ENCODE measurements at places on chromosomes 5 and 9.

GRCh38 chr5:41908374-41909079 is 4.4 kb downstream of the RIMOC1 start:
- DNase-seq: no peak

- DNase-seq: no peak
These were observed 202.7 kb downstream of the SPATA31D1 start for GRCh38 chr9:82191082-82191770.

- no peak for DNase-seq
These were observed at the start of gene PRDM9 for GRCh38 chr5:23507278-23507685. Gene PRDM9 (plus strand): TSS chr5:23507609. CDS start chr5:23509034, 1,425 bp downstream.

DNA sequence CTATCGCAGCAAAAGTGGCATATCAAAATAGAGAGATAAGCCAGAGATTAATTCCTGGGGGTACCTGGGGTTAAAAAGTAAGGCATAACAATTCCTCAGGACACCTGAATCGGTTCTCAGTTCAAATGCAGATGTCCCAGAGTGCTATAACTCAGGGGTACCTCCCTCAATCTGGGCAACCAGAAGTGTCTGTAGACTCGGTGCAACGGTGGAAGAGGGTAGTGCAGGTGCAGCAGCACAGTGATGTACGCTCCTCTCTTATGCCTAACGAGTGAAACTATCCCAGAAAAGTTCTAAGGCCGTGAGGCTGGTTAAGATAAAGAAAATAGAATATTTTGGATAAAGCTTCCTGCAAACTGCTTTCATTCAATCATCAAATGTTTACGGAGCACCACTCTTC is 7.9 kb upstream of the NR4A3 start:
- DNase-seq: no peak

- DNase-seq: no peak
These were observed 5.8 kb upstream of the CARNMT1 start for GRCh38 chr9:75033791-75034473.

DNA sequence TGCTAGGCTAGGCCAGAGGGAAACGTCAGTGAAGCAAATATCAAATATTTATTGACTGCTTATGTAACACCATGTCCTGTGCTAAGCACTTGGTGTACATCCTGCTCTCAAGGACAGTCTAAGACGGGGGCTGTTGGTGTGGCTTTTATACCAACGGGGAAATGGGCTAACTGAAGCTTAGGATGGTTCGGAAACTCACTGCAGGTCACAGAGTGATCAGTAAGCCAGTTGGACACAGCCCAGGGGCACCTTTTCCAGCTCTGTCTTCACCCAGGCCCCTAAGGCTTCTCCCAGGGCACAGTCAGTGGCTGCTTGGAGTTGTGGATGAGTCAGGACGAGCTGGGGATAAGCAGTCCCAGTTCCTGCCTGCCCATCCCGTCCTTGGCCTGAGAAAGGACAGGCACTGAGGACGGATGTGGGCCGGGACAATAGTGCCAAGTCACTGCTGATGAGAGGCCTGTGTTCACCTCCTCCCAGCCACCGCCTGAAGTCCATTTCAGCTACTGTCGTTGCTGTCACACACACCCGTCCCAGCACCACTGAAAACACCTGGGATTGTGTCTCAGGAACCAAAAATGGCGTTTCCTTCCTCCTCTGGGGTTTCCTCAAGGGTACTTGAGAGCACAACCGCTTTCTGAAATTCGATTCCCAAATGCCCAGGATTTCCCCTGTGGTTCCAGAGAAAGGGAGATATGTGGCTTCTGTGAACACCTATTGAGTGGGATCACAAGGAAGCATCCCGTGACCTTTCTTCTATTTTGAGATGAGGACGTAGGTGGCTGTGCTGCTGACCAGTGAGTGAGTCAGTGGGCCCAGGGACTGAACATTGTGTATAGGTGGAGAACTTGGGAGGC is 17.5 kb upstream of the SPRY4 start:
- DNase-seq: no peak

DNA sequence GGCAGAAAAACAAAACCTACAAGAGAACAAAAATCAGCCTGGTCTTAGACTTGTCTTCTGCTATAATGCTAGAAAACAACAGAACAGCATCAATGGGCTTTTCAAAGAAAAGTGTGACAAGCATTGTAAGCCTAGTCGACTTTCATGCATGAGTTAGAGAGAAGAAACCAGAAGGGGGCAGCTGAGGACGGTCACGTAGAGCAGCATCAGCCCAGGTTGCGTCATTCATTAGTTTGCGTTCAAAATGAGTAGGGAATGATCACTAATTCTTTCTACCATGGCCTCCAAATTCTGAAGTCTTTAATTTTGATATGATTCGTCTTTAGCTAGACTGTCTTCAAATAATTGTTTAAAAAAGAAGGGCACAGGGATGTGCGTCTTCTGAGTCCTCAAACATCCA is 4.7 kb upstream of the ISCA1 start:
- DNase-seq: no peak

DNA sequence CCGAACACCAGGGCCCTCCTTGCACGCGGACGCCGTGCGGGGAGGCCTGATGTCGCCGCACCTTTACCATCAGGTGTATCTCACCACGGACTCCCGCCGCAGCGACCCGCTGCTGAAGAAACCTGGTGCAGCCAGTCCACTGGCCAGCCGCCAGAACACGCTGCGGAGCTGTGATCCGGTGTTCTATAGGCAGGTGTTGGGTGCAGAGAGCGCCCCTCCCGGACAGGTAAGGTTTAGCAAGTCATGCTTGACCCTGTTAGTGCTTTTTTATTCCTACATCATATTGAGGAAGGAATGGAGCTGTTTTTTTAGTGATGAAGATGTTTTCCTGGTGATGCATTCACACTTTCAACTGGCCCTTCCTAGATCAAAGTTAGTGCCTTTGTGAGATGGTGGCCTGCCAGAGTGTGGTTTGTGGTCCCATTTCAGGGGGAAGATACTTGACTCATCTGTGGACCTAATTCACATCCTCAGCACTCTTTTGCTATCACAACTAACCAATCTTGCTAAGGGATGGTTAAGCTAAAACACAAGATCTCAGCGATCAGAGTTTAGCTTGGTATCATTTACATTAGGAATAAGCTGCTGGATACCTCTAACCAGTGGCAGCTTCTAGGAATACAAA is 2.7 kb downstream of the PCDHGC3 start:
- no peak for DNase-seq

DNA sequence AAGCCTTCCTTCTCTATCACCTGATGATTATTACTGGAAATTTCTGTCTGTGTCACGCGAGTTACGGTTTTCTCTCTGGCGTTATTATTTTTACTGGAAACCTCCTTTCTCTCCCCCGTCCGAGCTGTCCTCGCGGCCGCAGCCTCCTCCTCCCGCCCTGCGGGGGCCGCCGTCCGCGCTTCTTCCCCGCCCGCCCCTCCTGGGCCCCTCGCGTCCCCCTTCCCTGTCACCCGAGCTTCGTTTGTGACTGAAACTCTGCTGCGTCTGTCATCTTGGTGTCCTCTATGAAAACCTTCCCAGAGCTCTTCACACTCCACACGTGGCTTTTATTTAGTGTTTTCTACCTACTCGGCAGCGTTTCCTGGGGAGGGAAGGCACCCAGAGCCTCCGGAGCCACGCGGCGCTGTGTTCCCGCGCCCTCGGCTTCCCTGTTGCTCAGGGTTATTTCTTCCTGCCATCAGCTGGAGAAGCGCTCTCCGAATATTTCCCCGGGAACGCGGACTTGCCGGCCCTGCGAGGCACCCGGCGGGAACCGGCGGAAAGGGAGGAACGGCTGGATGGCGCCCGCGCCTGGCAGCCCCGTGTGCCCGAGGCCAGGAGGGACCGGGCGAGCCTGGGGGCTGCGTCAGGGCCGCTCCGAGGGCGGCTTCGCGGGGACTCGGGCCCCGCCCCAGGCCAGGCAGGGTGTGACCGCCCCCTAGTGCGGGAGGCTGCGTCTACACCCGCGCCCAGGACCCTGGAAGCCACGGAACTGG is 33.9 kb downstream of the TRIP13 start:
- DNase-seq: peak; percentile 57

DNA sequence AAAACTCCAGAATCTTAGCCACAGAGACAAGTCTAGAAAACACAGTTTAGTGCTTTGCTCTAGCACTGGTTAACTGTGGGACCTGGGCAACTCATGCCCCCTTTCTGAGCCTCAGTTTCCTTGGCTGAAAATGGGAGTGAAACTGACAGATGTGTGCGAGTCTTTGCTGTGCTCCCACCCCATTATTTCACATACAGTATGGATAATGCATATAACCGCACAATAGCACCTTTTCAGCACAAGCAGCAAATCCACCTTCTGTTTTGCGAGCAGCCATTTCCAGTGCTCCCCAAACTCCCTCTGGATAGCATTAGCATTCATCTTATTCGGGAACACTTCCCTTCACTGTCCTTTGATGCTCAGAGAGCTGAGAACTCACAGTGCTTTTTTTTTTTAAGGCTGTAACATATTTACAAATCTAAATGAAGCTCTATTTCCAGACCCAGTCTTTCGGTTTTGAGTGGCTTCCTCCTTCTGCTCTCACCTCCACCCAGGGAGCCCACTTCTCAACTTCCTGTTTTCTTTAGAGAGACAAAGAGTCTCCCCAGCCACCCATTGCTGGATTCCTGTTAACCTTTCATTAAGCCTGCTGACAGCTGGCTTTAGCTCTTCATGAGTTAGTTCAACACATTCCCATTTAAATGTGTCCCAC is 49.2 kb downstream of the TIMD4 start:
- peak; percentile 61 for DNase-seq

DNA sequence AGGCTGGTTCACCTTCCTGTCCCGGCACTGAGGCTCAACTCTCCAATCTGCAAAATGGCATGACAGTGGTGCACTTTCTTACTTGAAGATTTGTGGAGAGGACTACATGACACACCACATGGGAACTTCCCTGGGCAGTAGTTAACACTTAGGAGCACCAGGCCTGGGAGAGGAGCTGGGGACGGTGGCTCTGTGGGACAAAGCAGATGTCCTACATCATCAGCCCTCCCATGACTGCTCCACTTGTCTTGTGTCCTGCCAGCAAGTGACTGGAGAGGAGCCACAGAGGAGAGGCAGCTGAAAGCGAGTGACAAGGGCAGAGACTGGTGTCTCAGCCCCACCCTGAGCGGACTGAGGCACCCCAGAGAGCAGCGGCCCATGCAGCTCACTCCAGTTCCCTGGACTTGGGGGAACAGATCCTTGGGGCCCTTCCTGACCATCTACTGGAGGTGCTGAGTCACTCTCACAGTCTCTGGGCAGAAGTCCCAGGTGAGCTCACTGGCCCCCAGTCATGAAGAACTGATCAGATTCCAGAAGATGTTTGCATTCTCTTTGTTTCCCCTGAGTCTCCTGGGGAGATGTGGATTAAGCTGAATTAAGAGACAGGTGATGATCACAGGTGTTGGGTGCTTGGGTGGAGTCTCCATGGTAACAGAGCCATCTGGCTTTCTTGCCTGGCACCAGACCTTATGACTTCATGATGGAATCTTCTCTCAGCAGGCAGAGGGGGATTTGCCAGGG is 13.2 kb upstream of the SLC25A48 start:
- DNase-seq: no peak

- DNase-seq: no peak
These were observed 708.1 kb downstream of the EFNA5 start for GRCh38 chr5:106962464-106963230.

- DNase-seq: no peak
These were observed 6.1 kb downstream of the CCNI2 start for GRCh38 chr5:132753135-132753987.

DNA sequence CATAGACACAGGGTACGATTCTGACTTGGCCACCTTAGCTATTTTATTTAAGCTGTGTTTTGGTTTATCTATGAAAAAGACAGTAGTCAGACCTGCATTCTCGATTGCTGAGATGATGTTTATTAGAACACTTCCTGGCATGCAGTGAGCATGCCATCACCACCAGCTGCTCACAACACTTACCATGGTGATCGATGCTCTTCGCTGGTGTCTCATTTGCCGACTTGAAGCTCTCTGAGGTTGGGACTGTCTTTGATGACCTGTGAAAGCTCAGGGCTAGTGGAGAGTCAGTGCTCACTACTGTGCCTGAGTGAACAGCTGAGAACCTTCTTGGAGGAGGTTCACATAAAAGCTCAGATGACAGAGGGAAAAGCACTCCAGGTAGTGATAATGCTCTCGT is 4.4 kb upstream of the C9orf153 start:
- no peak for DNase-seq

- no peak for DNase-seq
These were observed 176.6 kb downstream of the FBXL7 start for GRCh38 chr5:15676591-15676990.

DNA sequence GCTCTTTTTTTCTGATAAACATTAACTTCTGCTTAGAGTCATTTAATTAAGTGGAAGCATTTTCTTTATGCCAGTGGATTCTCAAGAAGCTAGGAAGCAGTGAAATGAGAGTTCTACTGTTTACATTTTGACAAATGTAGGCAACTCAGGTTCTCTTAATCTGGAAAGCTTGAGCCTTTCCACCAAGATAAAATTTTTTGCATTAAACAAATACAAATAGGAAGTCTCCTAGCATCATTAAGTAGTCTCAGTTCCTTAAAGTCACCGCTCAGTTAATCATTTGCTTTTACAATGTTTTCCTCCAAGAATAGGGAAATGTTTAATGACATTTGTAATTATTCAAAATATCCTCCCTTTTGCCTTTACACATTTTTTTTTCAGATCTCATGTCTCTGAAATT is 290.4 kb upstream of the PDE4D start:
- DNase-seq: no peak

DNA sequence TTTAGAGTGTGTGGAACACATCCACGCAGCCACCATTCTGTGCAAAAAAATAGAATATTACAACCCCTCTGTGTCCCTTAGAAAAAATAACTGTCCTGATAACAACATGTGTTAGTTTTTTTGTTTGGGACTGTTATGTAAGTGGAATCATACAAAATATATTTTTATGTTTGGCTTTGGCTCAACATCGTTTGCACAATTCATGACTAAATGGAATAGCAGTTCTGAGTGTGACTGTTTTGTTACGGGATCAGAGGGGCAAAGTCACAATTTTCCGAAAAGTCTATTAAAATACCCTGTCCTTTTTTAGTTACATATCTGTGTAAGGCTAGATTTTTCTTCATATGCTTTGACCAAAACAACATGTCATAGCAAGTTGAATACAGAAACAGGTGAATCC is 12.8 kb downstream of the MTREX start:
- no peak for DNase-seq

GRCh38 chr9:26012797-26013196 is 334.6 kb upstream of the TUSC1 start:
- DNase-seq: no peak

Measured in GM10248 (cell line).